ENCODE measurements at places on chromosomes 4 and X. TPM values are rescaled to one million over a fixed set of nuclear protein-coding genes. Genes with fewer than 3 reads are reported as not detected.

Gene IQCM
- total RNA-seq, result not detected

Gene UGT2A1
- not detected for total RNA-seq

Gene LSM6
- 40.3 TPM for total RNA-seq

Gene PRDM8
- 30.5 TPM for total RNA-seq

Gene RTL3
- not detected for total RNA-seq

Gene UPF3B
- 11.8 TPM for total RNA-seq

Gene GPR50
- 1.1 TPM for total RNA-seq

Gene ZCCHC12
- total RNA-seq, result 0.44 TPM

Gene PTCHD1
- 0.87 TPM for total RNA-seq

Gene ADD1
- total RNA-seq, result 337 TPM

Gene SNCA
- 49.7 TPM for total RNA-seq

Gene MAGEB10
- not detected for total RNA-seq

Gene RHOXF1
- not detected for total RNA-seq

Gene ARHGAP36
- not detected for total RNA-seq

Gene HCFC1
- 74.6 TPM for total RNA-seq

Gene MSANTD1
- 0.97 TPM for total RNA-seq

Gene MAD2L1
- total RNA-seq, result 11.1 TPM

Gene DNAAF6
- 1.2 TPM for total RNA-seq

Gene GLRA2
- not detected for total RNA-seq

Gene IGFBP7
- total RNA-seq, result 7.6 TPM

Gene DYNLT3
- 13.4 TPM for total RNA-seq

Gene ABCD1
- total RNA-seq, result 19.5 TPM

Gene RGN
- total RNA-seq, result 0.54 TPM

Gene EVC
- total RNA-seq, result 14.9 TPM

Gene RNF212
- 3.3 TPM for total RNA-seq

Gene SLC25A14
- total RNA-seq, result 14.5 TPM

Gene VCX3B
- total RNA-seq, result 0.23 TPM

Gene MFSD8
- total RNA-seq, result 25.2 TPM

Gene VEGFC
- 0.92 TPM for total RNA-seq

Gene SMIM10
- 0.51 TPM for total RNA-seq

Gene CCKAR
- total RNA-seq, result not detected

Gene GPRASP1
- total RNA-seq, result 3.9 TPM

Gene ASMT
- total RNA-seq, result 0.31 TPM

Gene QRFPR
- total RNA-seq, result 2.4 TPM

Gene RAB39B
- 1.3 TPM for total RNA-seq

Gene PPARGC1A
- total RNA-seq, result 11.4 TPM

Gene COX7B2
- total RNA-seq, result not detected

Data from endothelial cell (in vitro differentiated cells).